Right atrium auricular region (tissue), 2 donors: ENCODE measurements at places on chromosomes 13 and 19. TPM values are rescaled to one million over a fixed set of nuclear protein-coding genes. Genes with fewer than 3 reads are reported as not detected.

The LMTK3 gene
- total RNA-seq, result 1.3 TPM

The NXNL1 gene
- total RNA-seq, result not detected

The SMIM17 gene
- total RNA-seq, result not detected

The THSD8 gene
- not detected for total RNA-seq

The RELB gene
- 3.1 TPM for total RNA-seq

The SCAF1 gene
- 14.3 TPM for total RNA-seq

The ZNF540 gene
- total RNA-seq, result 2.6 TPM

The FCER2 gene
- not detected for total RNA-seq

The TMEM238 gene
- 1.2 TPM for total RNA-seq

The BICRA gene
- 7.0 TPM for total RNA-seq

The SIGLEC9 gene
- 7.4 TPM for total RNA-seq

The ZNF681 gene
- 0.67 TPM for total RNA-seq

The GGN gene
- total RNA-seq, result 1.3 TPM

The NPAS1 gene
- total RNA-seq, result 0.39 TPM

The METTL21C gene
- total RNA-seq, result not detected

The CATSPERD gene
- not detected for total RNA-seq

The GPR12 gene
- 0.07 TPM for total RNA-seq

The KLK2 gene
- not detected for total RNA-seq

The ZBTB32 gene
- total RNA-seq, result not detected

The BORA gene
- total RNA-seq, result 1.9 TPM

The SPACA4 gene
- not detected for total RNA-seq

The RFPL4A gene
- total RNA-seq, result not detected

The CFAP97D2 gene
- not detected for total RNA-seq

The ZNF20 gene
- 0.79 TPM for total RNA-seq

The SIGLEC12 gene
- total RNA-seq, result not detected

The ZNF865 gene
- total RNA-seq, result 11.2 TPM
